ENCODE measurements at places on chromosomes 4 and X.
A peak's percentile ranks its signal among the peaks of the same experiment; 100 is the strongest.

- DNase-seq = no peak
These were observed 66.0 kb downstream of the TRMT44 start for GRCh38 chr4:8506373-8507195.

DNA sequence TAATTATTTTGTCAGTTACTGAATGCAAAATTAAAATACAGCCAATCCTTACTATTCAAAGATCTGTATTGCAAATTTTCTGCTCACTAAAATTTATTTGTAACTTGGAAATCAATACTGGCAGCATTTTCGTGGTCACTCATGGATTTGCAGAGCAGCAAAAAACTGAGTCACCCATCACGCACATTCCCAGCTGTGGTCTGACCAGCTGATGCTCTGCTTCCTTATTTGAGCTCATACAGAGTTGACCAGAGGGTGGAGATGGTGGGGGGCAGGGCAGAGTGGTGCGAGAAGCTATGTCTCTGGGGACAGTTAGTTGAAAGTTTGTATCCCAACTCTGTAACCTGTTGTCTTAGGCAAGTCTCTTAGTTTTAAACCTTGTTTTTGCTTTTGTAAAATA lies 214.8 kb downstream of the SPCS3 start:
- no peak for DNase-seq

GRCh38 chr4:44446801-44447562 lies 1.6 kb downstream of the KCTD8 start:
- no peak for DNase-seq

GRCh38 chr4:76035141-76035540 lies 729 bp downstream of the CXCL11 start:
- no peak for DNase-seq

DNA sequence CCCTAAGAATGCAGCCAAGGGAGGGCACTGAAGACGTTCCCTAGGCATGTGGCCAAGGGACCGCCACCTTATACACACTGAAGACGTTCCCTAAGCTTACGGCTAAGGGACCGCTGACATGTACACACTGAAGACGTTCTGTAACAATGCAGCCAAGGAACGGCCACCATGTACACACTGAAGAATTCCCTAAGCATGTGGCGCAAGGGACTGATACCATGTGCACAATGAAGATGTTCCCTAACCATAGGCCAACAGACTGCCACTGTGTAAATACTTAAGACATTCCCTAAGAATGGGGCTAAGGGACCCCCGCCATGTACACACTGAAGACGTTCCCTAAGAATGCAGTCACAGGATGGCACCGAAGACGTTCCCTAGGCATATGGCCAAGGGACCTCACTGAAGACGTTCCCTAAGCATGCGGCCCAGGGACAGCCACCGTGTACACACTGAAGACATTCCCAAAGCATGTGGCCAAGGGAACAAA lies 36.1 kb downstream of the DHRSX start:
- no peak for DNase-seq

DNA sequence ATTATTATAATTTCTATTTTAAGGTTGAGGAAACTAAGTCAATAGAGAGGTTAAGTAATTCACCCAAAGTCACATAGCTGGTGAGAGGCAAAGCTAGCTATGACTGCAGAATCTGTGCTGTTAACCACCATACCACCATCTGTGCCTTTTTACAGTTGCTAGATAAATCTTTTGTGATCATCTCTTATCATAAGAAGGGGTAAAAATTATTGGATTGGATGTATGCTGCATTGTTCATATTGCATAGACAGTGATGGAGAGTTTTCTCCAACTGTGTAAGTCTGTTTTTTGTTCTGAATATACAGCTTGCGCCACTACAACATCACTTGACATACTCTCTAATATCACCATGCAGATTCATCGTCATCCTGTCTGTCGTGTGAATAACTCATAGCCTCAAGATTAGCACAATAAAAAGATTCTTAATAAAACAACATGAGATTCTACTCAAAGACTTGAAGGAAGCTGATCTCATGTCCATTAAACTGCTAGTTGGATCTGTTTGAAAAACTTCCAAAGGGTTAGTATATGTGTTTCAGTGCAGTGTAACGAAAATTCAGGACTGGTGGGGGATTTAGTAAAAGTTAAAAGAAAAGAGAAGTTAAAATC lies 495.9 kb downstream of the SPRY1 start:
- DNase-seq = no peak

GRCh38 chr4:98284640-98285046 lies 23.5 kb downstream of the RAP1GDS1 start:
- no peak for DNase-seq

DNA sequence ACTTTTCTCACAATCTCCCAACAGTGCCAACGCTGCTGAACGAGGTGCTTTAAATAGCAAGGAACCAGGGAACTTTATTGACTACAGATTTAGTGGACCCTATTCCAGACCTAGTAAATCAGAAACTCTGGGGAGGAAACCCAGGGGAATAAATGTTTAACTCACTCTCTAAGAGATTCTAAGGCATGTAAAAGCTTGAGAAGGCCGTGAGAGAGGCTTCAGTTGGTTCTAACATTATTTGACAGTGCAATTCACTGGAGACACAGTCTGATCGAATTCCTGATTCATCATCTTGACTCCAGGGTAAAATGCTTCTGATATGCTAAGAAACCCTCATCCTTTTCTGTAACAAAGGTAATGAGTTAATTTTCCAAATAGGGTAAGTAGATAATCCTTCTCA lies 494.4 kb downstream of the KCNIP4 start:
- DNase-seq = no peak

DNA sequence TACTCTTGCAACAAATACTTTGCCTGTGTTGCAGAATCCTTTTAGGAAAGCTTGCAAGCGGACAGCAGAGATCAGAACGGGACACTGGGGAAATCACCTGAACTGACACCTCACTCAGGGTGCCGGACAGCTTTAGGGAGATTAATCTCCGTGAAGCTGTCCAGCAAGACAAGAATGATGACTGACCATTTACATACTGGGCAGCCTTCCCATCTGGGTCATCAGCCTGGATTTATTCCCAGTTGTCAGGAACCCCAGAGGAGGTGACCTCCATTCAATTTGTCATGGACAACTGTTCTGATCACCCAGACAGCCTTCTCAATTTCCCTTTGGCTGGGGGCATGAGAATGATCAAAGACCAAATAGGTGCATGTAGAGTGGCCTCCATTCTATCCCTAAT lies 93.0 kb upstream of the EGFL6 start:
- DNase-seq = no peak

- DNase-seq = no peak
These were observed 19.0 kb upstream of the GLUD2 start for GRCh38 chrX:121028419-121028818.

GRCh38 chr4:154490583-154491340 lies 837 bp downstream of the DCHS2 start:
- no peak for DNase-seq

GRCh38 chr4:91497892-91498291 lies 805.9 kb upstream of the GRID2 start:
- no peak for DNase-seq

DNA sequence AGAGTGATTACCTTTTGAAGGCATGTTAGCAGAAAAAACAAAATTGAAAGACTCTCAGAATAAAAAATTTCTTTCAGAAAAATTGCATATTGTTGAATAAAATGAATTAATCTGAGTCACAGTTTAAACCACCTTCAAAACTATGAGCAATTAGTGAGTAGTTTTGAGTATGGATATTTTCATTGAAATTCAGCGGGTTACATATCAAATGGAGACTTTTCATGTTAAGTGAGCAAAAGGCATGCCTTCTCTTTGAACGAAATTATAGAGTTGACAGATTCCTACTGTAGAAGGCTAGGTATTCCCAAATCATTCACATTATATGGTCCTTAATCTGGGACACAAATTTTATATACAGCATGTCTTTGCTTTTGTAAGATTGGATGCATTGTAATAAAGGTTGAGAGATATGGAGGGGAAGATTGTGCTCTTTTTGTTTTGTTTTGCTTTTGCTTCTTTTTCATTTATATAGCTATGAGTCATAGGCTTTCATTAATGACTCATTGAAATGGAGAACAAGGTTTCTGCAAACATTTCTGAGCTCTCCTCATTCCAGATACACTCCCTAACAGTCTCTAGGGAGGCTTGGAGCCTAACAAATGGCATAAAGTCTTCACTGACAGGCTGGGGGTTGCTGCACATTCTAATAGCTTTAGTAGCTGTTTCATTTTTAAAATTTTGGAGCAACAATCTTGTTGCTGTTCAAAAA lies 21.6 kb downstream of the PCDH18 start:
- DNase-seq = peak; percentile 77

DNA sequence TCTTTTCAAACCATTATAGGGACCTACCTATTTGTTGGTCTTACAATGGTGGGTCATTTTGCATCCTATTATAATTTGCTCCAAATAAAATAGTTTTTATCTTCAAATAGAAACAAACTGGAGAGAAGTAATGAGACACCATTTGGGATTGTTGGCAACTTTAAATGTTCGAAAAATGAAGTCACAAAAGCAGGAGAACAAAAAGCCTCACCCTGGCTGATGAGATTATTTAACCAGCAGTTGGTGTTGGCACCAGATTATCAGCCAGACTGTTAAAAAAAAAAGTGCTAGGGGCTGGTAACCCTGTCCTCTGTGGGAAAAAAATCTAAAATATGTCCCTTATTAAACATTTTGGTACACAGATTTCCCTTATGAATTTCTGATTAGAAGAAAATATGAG lies 100.3 kb downstream of the DCK start:
- no peak for DNase-seq

DNA sequence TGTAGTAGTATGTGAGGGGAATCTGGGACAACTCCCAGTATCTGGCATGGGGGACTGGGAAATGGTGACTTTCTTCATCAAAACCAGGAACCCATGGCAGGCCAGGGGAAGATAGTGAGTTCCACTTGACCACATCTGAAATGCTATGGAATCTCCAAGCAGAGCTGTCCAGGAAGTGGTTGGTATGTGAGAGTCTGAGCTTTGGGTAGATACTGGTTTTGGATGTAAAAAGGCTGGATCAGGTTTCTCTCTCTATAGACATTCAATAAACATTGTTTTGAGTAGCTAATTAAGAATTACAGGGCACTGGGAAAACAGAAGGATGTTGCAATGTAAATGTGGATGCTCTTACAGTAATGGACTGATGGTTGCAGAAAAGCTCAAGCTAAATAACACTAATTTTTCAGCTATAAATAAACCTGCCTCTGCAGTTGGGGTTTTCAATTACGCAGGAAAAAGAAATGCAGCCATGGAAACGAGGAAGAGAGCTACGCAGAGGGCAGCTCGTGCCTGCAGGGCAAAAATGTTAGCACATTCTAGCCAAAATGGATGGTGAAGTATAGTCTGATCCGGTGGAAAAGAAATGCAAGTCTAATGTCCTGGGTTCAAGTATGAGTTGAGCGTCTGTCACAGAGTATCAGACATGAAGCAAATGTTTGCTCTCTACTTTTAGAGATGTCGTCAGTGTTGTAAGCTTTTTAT lies 13.4 kb upstream of the CHRNA9 start:
- DNase-seq = peak; percentile 24

- DNase-seq = no peak
These were observed 92.1 kb upstream of the ANKRD50 start for GRCh38 chr4:124804584-124804983.

- no peak for DNase-seq
These were observed 24.8 kb upstream of the WDR19 start for GRCh38 chr4:39157520-39157919.

DNA sequence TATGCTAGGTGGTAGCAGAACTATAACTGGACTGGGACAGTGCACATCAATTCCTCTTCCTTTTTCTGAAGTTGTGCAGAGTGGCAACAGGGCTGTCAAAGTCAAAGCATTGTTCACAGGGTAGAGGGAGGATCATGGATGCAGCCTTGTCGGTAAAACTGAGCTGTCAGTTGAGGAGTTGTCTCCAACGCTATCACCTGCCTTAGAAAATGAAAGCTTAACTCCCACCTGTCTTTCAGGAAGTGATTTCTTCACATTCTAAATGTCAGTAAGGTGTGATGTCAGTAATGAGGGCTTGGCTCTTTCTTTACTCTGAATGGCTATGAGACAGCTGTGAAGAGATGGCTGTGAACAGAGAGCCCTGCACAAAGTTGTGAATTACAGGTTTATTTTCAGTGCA lies 66.4 kb upstream of the BANK1 start:
- DNase-seq = peak; percentile 31

DNA sequence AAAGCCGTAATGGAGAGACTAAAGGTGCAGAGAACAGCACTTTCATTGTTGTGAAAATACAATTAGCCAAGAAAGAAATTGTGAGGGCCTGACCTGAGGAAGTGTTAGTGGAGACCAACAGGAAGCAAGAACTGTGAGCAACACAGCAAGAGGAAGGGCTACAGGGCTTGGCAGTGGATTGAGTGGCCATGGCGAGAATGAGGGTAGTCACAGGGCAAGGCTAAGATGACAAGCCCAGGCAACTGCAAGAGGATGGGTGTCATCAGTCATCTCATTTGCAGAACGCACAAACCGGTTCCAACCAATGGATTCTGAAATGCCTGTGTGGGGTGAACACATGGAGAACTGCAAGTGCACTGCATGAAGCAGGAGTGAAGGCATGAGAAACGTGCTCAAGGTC lies 3.6 kb downstream of the SLC10A6 start:
- no peak for DNase-seq

DNA sequence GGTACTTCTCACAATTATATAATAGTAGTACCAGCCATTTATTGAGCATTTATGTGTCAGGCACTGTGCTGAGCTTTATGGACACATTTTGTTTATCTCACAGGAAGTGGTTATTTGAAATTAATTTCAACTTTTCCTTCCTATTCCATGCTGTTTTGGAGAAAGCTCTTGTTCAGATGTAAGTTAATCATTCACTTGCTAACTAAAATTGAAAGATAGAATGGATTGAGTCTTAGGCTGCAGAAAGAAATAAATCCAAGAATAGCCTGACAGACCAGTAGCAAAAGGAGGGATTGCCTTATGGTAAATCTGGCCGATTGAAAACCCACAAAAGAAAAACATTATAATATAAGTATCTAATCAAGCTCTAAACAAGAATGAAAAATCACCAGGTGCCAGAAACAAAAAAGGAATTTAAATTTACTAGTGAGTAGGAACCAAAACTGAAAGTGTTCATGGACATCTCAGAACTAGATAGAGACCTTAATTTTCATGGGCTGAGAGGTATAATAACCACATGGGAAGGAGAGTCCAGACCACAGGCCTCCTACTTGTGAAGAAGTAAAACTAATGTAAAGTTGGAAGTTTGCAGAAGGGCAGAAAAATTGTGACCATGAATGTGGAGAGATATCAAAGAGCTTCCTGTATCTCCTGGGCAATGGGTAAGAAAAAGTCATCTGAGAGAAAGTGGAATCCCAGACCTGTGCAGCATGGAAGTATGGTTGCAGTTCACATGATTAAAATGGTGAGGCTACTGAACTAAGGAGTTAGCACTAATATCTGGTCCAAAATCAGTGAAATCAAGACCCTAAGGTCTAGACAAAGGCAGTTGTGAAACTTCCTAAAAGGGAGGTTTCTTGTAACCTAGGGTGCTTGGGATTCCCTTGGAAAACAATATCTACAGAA lies 38.0 kb downstream of the RADX start:
- DNase-seq = no peak

- no peak for DNase-seq
These were observed 46.0 kb downstream of the EIF2S3 start for GRCh38 chrX:24100713-24101112.

GRCh38 chr4:140116442-140117104 lies 37.4 kb downstream of the MAML3 start:
- peak; percentile 16 for DNase-seq

- DNase-seq = no peak
These were observed 82.7 kb downstream of the TENM3 start for GRCh38 chr4:182325848-182326255.
